ENCODE measurements at places on chromosomes 6 and 20.

DNA sequence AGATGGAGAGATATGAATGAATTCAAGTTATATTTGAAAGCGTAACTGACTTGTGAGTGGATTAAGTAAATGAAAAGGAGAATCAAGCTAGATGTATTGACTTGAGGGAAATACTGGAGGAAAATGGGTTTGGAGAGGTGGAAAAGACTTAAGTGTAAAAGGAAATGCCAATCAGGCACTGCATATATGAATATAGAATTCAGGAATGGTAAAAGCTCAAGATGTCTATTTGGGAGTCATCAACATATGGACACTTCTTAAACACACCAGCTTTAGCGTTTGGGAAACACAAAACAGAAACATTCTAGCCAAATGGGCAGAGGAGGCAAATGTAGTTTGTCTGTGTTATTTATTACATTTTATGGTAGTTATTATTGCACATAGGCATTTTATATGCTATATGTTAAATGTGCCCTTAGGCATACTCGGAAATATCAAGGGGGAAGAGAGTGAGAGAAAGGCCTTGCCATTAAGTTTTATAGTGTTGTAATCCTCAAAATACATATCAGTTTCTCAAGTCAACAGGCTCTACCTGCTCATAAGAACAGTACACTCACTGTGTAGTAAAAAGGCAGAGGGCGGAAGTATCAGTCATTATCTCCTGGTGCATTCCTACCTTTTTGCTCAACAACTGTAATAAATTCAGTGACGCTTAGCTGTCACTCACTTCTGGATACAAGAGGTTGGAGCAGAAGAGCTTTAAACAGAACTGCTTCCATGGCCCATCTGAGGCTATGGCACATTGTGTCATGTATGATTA is 33.7 kb upstream of the ME1 start:
- no peak for DNase-seq

GRCh38 chr20:59770270-59770669 is 163.2 kb downstream of the SYCP2 start:
- no peak for DNase-seq

DNA sequence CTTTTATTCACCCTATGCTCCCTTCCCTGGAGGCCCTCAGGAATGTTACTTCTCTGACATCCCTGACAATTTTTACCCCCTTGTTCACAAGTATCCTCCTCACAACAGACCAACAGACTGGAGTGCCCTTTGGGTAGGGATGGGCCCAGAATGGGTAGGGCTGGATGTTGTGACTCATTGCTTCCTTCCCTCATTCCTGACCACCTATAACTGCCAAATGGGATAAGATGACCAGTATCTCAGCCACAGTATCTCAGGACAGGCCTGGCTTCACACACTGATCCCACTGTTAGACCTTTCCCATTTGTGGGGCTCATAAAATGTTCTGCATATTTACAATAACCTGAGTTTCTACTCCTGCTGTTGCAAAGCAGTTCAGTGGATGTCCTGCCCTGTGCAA is 223.0 kb upstream of the LRFN2 start:
- DNase-seq = no peak

GRCh38 chr6:53065266-53066076 is at the start of gene FBXO9:
Gene FBXO9, plus strand, starts transcription at chr6:53065404. Its CDS starts 386 bp downstream, at chr6:53065790.
- peak; percentile 82 for DNase-seq

- no peak for DNase-seq
Measured at GRCh38 chr20:20603339-20603990, 109.0 kb downstream of the RALGAPA2 start.

- no peak for DNase-seq
Measured at GRCh38 chr20:45157962-45158361, 16.7 kb upstream of the PI3 start.

DNA sequence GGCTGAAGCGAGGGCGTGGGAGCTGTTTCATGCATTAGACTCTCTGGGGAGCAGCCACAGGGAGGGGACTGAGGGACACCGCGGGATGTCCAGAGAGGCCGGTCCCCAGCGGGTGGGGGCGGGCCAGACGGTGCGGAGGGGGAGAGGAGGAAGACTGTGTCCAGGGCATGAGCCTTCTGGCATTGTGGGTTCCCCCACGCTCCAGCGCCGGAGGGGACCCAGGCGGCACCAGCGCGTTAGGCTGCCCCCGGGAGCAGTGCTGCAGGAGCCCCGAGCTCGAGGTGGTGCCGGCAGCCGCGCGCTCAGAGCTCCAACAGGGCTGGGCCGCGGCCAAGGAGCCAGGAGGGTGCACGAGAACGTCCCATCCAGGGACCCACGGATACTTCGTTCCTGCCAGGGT is 14.4 kb downstream of the SLC22A3 start:
- no peak for DNase-seq

DNA sequence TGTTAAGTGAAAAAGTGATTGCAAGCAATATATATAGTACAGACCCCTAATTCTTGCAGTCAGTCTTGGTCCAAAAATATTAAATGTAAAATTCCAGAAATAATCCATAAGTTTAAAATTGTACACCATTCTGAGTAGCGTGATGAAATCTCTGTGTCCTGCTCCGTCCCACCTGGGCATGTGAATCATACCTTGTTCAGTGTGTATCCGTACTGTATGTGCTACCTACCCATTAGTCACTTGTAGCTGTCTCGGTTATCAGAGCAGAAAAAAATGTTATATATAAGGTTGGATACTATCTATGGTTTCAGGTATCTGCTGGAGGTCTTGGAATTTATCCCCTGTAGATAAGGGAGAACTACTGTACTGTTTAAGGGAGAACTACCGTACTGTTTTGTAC is 16.3 kb downstream of the IRAK1BP1 start:
- no peak for DNase-seq

DNA sequence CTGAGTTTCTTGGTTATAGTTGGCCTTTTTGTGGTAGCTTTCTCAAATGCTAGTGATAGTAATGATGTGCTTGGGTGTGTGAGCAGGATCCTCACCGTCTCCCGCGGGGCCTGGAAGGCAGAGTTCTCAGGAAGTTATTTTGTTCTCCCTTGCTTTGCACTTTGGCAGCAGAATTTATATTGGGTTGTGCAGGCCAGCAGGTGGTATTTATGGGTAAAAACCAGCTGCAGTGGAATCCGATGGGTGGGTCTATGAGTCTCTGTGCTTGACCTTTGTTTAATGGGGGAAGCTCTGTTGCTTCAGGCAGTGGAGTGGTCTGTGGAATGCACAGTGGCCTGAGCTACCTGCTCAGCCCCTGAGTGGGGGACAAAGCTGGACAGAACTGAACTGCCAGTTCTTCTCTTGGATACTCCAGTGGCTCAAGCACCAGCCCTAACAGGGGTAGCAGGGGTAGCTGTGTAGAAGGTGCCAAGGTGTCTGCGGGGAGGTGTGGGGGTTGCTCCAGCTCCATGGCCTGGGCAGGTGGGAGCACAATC is 27.3 kb downstream of the IGF2R start:
- no peak for DNase-seq

GRCh38 chr6:138563650-138564049 is 64.4 kb upstream of the NHSL1 start:
- DNase-seq = no peak

- DNase-seq = no peak
Measured at GRCh38 chr6:32082935-32083334, 26.2 kb downstream of the TNXB start.

- DNase-seq = no peak
Measured at GRCh38 chr6:87583822-87584221, 6.0 kb downstream of the RARS2 start.

DNA sequence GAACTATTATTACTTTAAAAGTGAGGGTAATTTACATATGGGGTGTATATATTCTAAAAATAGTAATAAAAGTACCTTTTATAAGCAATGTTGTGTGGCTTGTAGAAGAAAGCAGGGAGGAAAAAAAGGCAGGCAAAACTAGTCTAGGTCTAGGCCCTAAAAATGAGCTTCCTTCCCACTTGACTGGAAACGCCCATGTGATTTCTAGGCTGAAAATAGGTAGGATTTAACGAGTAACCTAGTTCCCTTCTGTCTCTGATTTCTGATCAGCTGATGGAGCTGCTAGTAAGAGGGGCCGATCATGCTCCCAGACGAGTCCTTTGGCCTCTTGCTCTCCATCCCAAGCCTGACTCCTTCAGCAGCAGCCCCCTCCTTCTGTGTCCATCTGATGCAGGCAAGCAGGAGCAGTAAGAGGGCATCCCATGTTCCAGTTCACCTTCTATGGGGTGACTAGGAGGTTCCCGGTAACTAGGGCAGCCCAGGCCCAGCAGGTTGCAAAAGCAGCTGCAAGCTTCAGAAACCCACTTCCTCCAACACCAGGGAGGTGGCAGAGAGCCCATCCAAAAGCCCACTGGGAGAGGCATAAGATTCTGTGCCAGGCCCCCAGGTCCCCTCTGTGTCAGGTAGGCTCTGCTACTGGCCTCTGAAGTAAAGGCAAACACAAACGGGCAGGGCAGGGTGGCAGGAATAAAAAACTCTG is 24.4 kb downstream of the TBC1D20 start:
- no peak for DNase-seq

- DNase-seq = no peak
Measured at GRCh38 chr20:44916586-44916985, 6.7 kb downstream of the PABPC1L start.

DNA sequence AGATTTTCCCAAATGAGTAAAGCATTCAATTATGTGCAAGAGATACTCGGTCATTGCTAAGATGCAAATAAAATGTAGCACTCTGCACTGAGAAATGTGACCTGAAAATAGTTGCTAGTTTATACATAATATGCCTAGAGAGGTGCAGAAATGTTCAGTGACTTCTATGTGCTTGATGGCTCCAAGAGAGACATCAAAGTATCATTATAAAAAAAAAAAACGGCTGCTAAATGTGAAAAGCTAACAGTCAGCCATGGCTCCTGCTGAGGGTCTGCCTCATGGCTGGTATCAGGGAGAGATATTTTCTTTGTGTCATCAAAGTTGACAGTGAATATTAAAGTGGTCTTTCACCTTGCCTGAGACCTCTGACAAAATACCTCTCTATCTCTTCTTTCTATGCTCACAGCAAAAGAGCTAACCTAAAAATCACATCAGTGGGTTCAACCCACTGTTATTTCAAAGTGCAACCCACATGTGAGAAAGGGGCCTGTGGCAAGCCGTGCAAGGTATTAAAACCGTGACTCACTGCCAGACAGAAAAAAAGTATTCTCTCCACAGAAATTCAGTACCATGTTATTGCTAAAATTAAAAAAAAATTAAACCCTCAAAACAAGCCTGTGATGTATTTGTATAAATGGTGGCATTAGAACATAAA is 259.0 kb downstream of the HIVEP2 start:
- no peak for DNase-seq

DNA sequence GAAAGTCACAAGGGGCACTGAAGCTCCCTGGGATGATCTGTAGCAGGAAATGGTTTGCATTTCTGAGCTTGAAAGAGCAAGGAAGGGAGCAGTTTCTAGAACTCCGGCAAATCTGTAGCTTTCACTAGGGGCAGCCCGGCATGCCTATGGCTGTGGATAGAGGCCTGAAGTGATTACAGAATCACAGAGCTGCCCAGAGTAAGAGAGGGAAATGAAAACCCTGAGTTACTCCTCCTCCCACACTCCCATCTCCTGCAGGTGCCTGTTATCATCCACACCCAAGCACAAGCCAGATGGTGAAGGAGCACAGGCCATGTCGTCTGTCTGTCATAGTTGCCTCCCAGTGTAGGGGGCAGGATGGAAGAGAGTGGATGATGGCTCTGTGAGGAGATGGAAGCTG is 37.1 kb downstream of the HLA-F start:
- DNase-seq = no peak

GRCh38 chr6:169573883-169574282 is 127.9 kb downstream of the WDR27 start:
- no peak for DNase-seq

DNA sequence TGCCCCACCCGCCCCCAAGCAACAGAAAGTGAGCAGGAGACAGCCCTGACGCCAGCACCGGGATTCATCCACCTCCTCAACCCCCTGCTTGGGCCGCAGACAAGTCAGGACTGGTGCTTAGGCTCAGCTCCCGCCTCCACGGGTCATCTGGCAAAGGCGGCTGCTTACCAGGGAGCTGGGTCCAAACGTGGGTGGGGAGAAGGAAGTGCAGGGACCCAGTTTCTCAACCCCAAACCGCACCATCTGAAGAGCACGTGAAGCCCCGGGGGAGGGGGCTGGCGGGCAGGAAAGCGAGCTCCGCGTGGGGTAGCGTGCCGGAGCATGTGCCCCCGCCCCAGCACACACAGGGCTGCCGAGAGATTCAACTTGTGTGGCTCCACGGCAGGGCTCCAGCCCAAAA is 87.2 kb downstream of the BMP7 start:
- DNase-seq = no peak

GRCh38 chr6:152804150-152804549 is 53.6 kb downstream of the VIP start:
- no peak for DNase-seq

DNA sequence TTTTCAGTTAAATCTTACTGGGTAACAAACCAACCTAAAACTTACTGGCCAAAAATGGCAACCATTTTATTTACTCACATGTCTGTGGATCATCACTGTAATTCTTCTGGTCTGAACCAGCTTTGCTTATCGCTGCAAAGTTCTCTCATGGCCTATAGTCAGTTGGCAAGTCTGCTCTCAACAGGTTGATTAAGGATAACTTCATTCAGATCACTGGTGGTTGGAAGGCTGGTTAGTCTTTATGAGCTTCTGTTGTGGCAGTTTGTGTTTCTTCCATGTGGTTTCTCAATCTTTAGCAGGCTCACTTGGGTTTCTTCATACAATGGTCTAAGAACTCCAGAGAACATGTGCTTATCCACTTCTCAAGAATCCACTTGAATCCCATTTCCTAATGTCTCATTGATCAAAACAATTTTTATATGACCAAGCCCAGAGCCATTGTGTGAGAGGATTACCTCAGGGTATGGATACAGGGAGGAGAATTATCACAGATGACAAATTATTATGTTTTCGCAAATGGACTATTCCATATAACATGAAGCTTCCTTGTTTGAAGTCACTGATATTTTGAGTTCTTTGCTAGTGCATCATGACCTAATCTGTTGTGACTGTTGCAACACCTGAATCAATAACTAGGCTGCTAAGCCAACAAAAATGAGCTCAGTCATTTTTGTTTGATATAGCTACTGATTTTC is 155.4 kb upstream of the BMP2 start:
- DNase-seq = no peak

DNA sequence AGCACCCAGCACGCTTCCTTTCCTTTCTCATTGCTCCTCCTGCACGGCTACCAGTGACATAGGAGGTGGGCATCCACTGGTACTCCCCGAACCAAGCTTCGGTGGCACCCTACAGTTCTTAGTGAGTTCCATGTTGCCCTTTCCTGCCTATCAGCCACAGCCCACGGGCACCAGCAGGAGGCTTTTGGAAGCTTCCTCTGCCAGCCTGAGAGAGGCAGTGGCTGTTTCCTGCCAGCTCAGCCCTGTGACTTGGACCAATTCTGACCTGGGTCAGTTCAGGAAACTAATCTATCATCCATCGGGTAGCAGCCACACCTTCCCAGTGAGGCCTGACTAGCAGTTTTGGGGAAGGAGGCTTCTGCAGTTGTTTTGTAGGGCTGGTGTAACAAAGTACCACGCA is 176.4 kb upstream of the UST start:
- DNase-seq = no peak
